SHP77 treated with DMSO at 0.1 percent for 48 hours (cell line): ENCODE measurements at places on chromosomes 16 and 17.

GRCh38 chr17:76654408-76654807, 10.9 kb upstream of the ST6GALNAC1 start:
- DNase-seq: no peak

DNA sequence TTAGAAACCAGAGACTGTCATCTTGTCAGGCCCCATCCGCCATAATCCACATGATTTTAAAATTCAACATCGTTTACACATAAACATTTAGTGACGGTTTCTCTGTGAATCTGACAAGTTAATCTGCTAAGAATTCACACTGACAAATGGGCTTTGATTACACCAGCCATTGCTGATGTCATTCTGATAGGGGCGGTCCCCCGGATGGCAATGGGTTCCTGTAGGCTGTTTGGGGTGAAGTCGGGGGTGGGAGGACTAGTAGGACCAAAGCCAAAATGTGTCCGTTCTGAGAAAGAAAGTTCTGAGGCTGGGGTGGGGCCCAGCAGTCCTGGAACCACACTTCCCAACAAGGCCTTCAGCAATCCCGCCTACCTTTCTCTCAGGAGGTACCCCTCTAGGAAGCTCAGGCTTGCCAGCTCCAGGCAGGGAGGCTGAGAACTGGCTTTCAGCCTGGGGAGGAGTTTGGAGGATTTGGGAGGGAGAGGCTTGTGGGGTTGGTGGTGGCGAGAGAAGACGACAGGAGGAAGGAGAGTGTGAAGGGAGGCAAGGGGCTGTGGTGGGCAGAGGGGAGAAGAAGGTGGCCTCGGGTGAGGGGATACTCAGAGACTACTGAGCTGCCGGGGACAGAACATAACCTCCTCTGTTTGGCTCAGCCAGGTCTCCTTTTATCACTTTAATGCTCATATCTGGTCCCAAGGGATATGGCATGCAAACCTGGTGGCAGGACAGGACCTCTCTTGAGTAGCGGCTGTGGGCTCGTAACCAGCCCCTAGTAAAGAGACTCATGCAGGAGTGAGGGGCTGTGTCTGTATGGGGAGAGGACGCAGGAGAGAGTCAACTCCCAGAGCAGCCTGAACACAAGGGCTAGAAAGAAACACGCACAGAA, 8.6 kb downstream of the HIC1 start:
- no peak for DNase-seq

DNA sequence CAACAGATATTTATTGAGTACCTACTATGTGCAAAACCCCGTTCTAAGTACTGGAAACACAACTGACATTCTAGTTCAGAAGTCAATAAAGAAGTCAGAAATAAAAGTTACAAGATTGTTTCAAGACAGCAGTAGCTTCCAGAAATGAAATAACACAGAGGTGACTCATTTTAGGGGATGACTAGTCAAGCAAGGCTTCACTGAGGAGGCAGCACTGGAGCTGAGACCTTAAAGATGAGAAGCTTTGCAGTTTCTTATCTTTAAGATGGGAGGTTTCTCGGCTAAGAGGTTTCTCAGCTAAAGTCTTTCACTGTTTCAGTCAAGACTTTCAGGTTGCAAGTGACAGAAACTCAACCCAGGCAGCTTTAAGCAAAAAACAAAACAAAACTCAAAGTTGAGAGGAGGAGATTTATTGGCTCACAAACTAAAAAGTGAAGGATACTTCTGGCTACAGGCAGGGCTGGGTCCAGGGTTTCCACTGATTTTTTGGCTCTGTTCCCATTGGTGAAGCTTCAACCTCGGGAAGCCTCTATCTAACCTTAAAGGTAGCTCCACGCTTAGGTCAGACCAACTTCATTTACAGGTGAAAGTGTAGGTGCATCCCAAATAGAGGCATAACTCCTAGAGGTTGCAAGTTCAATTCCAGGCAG, 7.4 kb upstream of the MMP2 start:
- no peak for DNase-seq

- no peak for DNase-seq
Observed at GRCh38 chr17:1792495-1793446, 30.9 kb downstream of the SERPINF1 start.

DNA sequence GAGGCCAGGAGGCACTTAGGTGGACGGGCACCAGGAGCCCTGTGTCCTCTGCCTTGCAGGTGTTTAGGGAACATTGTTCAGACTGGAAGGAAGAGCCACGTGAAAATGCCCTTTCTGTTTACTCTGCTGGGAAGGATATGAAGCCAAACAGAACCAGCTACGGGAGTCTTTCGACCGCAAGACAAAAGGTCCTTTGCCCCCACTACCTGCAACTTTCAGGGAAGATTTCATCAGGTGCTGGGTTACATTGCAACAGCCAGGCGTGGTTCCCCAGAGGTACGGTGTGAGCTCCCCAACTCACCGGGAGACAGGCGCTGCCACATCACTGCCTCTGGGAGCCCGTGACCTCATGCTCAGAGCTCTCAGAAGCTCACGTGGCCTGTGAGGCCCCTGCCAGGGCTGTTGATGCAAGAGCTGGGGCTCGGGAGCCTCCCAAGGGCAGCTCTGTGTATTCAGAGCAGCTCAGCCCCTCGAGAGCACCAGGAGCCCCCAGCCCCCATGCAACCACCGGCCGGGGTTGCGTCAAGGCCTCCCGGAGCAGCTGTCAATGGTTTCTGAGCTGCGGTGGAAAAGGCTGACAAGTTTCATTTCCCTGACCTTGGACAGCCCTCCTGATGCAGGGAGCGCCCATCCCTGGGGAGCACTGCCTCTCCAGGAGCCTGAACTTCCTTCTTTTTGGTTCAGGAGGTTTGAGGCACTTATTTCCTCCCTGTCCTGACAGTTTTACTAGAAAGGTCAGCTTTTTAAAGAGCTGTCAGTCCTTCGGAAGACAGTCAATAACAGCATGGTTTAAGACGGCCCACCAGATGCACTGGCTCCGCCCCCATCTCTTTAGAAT, 42.1 kb downstream of the TBC1D16 start:
- DNase-seq: peak; percentile 85

GRCh38 chr16:1262210-1262845, 6.5 kb downstream of the TPSD1 start:
- no peak for DNase-seq
